ENCODE measurements at places on chromosomes 11 and 22. TPM values are rescaled to one million over a fixed set of nuclear protein-coding genes. Genes with fewer than 3 reads are reported as not detected.

DNA sequence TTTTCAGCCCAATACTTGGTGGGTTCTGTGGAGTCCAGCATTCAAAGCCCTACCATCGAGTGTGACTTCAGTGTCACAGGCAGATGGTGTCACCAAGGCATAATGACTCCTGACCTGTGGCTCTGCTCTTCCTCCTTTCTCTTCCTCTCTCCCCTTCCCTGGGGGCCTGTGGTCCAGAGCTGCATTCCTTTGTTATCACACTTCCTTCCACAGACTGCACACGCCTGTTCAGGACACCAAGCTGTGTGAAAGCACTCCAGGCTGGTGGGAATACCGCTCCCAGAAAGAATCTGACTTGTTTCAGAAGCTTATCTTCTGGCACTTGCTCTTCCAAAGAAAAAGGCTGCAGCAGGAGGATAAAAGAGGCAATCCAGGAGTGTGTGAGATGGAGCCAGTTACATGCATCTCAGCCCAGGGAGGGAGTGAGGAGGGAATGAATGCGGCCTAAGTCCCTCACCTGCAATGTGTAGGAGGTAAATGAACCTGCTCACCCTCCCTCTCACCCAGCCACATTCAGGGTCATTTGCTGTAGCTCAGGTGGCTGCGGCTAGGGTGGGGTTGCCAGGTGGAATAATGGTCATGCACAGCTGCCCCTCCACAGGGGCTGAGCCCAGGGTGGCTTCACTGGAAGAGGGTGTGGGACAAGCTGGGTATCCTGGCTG, 79.3 kb downstream of the ADAMTS15 start:
- H3K27ac ChIP-seq = no peak overlapping the region
- no peak overlapping the region for H3K4me3 ChIP-seq
- H3K27me3 ChIP-seq = no peaks in the 10 kb centered on the region
- no peaks in the 10 kb centered on the region for H3K36me3 ChIP-seq
- no peaks in the 10 kb centered on the region for H3K4me1 ChIP-seq
- no peak for DNase-seq

LSP1 gene
- total RNA-seq = 18.9 TPM

GRCh38 chr11:30143098-30143705, 87.6 kb upstream of the FSHB start:
- H3K27me3 ChIP-seq = no peaks in the 10 kb centered on the region
- H3K4me1 ChIP-seq = no peaks in the 10 kb centered on the region
- no peaks in the 10 kb centered on the region for H3K36me3 ChIP-seq
- no peak overlapping the region for H3K27ac ChIP-seq

C11orf65 gene
- total RNA-seq = 0.64 TPM

- peak; percentile 69 for DNase-seq
- H3K36me3 ChIP-seq = no peaks in the 10 kb centered on the region
- H3K27me3 ChIP-seq = no peaks in the 10 kb centered on the region
- no peak overlapping the region for H3K4me3 ChIP-seq
- no peaks in the 10 kb centered on the region for H3K4me1 ChIP-seq
These were observed 22.0 kb downstream of the RHBDD3 start for GRCh38 chr22:29245626-29246385.

- no peak overlapping the region for H3K27ac ChIP-seq
- no peak for DNase-seq
- H3K27me3 ChIP-seq = no peaks in the 10 kb centered on the region
- H3K4me1 ChIP-seq = no peaks in the 10 kb centered on the region
- H3K36me3 ChIP-seq = no peaks in the 10 kb centered on the region
These were observed 132.1 kb downstream of the BLID start for GRCh38 chr11:121983901-121984300.
